ENCODE measurements at places on chromosomes 6 and 20. TPM values are rescaled to one million over a fixed set of nuclear protein-coding genes. Genes with fewer than 3 reads are reported as not detected.

HLA-G gene
- not detected for total RNA-seq

LAMA4 gene
- total RNA-seq: 44.0 TPM

LGSN gene
- 0.30 TPM for total RNA-seq

DNA sequence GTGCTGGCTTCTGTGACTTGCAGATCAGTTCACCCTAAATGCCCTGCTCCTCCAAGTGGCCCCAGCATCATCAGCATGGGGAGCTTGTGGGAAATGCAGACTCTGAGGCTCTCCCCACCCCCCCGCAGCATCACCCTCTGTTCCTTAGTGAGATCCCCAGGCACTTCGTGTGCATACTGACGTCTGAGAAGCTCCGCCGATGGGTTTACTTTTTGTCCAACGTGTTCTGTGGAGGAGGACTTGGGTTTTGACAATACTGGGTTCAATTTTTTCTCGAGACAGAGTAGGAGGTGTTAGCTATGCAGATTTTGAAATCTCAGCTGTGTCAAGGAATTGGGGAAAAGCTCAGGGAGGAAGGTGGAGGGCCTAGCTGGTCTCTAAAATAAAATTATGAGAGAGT lies 38.3 kb upstream of the ZNF831 start:
- no peak overlapping the region for H3K4me3 ChIP-seq
- H3K27me3 ChIP-seq: peaks cover 11% of the 10 kb centered on the region
- H3K36me3 ChIP-seq: no peaks in the 10 kb centered on the region
- DNase-seq: no peak
- no peaks in the 10 kb centered on the region for H3K4me1 ChIP-seq

DNA sequence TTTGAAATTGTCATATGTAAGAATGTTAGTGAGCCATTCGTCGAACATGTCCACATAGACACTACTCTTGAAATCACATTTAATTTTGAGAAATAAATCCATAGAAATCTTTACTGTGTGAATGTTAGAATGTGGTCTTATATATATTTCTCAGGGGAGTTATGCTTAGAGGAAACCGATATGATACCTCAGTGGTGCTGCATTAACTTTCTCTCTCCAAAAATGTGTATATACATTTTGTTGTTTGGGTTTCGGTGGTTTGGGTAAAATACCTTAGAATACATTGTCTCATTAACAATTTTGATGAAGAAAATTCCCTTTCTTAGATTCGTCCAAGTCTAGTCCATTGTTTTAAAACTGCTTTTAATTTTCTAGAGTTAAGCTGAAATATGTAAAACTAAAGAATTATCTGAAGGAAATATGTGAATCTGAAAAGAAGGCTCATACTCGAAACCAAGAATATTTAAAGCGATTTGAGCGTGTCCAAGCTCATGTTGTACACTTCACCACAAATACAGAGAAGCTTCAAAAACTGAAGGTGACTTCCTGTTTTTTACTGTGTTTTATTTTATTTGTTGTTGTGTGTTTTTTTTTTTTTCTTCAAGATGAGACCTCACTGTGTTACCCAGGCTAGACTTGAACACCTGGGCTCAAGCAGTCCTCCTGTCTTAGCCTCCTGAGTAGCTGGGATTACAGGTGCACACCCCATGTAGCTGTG lies 10.3 kb downstream of the KIZ start:
- H3K4me3 ChIP-seq: no peak overlapping the region
- peaks cover 22% of the 10 kb centered on the region for H3K36me3 ChIP-seq
- no peaks in the 10 kb centered on the region for H3K4me1 ChIP-seq
- no peak overlapping the region for H3K27ac ChIP-seq
- H3K27me3 ChIP-seq: no peaks in the 10 kb centered on the region
- DNase-seq: no peak

GRCh38 chr6:38364775-38365174 lies 275.0 kb downstream of the BTBD9 start:
- DNase-seq: no peak
- no peak overlapping the region for H3K4me3 ChIP-seq
- no peaks in the 10 kb centered on the region for H3K27me3 ChIP-seq
- H3K4me1 ChIP-seq: no peaks in the 10 kb centered on the region

DNA sequence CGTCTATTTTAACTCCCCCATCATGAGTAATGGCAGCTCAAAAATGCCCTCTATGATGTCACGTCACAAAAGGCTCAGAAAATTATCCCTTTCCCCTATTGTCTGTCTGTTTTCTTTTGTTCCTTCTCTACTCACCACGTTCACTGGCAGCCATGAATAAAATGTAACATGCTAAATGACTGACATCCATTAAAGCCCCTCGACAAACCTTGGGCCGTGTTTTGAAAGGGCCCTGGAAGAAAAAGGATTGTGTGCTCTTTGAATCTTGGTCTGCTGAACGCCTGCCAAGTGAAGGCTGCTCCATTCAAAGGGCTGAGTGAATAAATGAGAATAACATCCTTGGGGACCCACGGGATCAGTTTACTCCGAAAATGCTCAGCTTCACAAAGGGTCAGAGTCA lies 118.7 kb downstream of the RPS12 start:
- H3K27ac ChIP-seq: no peak overlapping the region
- no peaks in the 10 kb centered on the region for H3K4me1 ChIP-seq
- peaks cover 4% of the 10 kb centered on the region for H3K27me3 ChIP-seq

DNA sequence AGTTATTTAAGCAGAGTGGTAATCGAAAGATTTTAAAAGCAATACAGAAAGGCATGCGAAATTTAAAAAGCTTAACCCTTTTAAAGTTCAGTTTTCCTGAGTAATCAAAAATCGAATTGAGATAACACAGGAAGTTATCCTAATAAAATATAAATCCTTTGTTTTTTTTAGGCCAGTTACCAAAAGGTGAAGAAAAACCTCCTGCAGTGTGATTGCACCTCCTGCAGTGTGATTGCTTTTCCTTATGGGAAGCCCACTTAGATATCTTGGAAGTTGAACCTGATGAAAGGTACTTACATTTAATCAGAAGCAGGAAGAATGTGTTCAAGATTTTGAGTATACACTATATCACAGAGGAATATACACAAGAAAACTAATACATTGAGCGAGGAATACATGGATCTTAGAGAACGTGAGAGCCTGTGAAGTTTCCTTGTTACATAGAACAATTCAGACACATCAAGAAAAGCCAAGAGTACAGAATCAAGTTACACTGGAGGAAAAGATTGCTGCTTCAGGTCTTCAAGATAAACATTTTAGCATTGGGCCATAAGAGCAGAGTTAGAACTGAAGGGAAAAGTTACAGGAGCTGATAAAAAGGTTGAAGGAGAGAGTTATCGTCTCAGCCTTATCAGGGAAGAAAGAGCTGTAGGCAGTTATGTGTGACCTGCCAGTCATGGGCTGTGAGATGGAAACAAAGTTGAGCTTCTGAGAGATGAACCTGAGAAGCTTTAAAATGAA lies 7.7 kb upstream of the TMEM181 start:
- H3K36me3 ChIP-seq: no peaks in the 10 kb centered on the region
- no peaks in the 10 kb centered on the region for H3K27me3 ChIP-seq
- no peaks in the 10 kb centered on the region for H3K4me1 ChIP-seq
- H3K4me3 ChIP-seq: no peak overlapping the region

DNA sequence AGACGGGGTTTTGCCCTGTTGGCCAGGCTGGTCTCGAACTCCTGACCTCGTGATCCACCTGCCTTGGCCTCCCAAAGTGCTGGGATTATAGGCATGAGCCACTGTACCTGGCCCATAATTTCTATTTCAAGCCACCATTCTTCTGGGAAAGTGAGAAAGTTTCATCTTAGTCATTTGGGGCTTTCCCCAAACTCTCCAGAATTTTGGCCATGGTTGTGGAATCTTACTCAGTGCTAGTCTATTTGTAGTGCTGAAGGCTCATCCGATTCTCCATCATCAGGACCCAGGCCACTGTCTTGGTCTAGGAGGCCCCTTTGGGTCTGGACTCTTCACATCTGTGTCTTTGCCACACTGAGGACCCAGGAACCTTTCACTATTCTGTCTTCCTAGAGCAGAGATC lies 164.9 kb downstream of the EYA2 start:
- no peak overlapping the region for H3K4me3 ChIP-seq
- no peaks in the 10 kb centered on the region for H3K27me3 ChIP-seq
- DNase-seq: no peak
- no peaks in the 10 kb centered on the region for H3K36me3 ChIP-seq
- no peak overlapping the region for H3K27ac ChIP-seq
- peaks cover 2% of the 10 kb centered on the region for H3K4me1 ChIP-seq

Data from suprapubic skin (tissue), 4 donors.